Ascending aorta (tissue), 2 donors: ENCODE measurements at places on chromosomes 7 and 10.

- no peak for DNase-seq
Observed at GRCh38 chr7:22894546-22894945, 71.9 kb upstream of the TOMM7 start.

GRCh38 chr7:5494320-5494682 lies 70.7 kb upstream of the TNRC18 start:
- DNase-seq: no peak

- DNase-seq: no peak
Observed at GRCh38 chr7:18401757-18402156, 93.8 kb upstream of the HDAC9 start.

- no peak for DNase-seq
Observed at GRCh38 chr10:128050936-128051335, 75.3 kb downstream of the MKI67 start.

DNA sequence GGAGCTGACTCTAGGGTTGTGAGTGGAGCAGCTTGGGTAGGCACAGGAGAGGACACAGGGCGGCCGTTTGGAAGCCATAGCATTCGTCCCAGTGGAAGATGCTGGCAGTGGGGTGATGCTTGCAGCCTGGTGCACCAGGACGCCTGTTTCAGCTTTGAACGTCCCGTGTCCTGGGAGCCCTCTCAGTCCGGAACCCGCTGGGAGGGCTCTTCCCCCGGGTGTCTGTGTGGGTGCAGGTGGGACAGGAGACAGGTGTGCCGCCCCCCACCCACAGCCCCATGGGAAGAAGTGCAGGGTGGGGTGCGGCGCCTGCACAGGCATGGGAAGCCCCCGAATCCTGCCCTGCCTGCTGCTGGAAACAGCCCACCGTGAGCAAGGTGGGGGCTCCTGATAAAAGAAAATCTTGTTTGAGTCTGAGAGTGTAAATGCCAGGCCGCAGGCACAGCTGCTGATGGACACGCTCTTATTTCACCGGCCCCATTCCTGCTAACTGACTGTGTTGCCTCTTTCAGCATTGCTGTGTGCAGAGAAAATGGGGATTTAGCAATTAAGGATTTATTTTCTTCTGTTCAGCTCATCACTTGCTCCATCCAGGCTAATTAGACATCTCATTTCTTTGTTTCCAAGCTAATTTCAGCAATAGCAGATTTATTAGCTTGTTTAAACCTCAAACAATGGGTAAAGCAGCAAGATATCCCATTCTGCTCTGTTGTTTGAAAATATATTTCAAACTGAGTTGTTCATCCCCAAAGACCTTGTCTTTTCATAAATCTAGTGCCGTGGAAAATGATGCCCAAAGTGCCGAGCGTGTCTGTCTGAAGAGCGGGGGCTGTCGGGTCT lies 54.9 kb upstream of the DPYSL4 start:
- no peak for DNase-seq

DNA sequence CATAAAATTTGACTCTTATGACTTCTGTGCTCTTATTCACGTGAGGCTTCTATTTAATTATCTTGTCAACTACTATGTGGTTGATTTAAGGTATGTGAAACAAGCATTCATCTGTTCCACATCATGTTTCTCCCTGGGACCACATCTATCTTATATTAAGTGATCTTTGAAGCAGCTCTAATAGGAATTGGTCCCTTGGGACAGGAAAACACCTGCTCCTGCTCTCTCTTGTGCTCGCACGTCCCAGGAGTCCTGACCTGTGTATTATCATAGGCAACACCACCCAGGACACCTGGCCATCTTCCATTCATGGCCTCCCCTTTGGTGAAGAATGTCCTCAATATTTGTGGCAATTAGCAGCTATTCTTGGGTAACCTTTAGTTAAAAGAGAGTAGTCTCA lies 269.2 kb downstream of the NRG3 start:
- DNase-seq: no peak

- no peak for DNase-seq
Observed at GRCh38 chr7:38520741-38521140, 110.4 kb downstream of the AMPH start.

DNA sequence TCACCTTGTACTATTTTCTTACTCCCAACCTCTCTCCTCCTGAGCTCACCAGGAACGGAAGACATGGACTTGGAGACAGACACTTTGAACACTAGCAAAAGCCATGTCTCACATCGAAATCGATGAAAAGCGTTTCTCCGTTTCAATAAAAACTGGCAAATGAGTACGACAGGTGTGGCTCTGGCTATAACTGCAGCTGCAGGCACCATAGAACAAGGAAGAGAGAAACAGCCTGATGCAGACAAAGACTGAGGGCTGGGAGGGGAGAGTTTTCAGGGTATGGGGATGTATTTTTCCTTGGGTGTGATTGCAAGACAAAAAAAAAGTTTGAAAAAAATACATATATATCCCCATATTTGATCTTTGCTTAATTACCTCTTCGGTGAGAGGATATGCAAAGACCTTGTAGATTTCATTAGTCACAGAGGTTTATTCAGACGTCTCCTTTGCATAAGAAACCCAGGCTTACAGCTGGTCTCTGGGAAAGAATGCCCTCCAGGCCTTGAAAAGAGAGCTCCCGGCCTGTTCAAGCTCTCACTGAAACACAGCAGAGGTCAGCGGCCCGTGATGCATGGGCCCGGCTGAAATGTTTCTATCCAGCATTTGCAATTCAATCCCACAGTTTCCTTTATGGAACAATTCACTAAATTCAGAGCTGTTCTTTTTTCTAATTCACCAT lies 63.1 kb downstream of the TLL2 start:
- DNase-seq: no peak

- peak; percentile 36 for DNase-seq
Observed at GRCh38 chr7:106371629-106372028, 86.8 kb upstream of the NAMPT start.

GRCh38 chr7:155844526-155844925 lies 32.3 kb upstream of the SHH start:
- no peak for DNase-seq

GRCh38 chr7:149455175-149455950 lies 5.5 kb downstream of the ZNF777 start:
- DNase-seq: no peak

DNA sequence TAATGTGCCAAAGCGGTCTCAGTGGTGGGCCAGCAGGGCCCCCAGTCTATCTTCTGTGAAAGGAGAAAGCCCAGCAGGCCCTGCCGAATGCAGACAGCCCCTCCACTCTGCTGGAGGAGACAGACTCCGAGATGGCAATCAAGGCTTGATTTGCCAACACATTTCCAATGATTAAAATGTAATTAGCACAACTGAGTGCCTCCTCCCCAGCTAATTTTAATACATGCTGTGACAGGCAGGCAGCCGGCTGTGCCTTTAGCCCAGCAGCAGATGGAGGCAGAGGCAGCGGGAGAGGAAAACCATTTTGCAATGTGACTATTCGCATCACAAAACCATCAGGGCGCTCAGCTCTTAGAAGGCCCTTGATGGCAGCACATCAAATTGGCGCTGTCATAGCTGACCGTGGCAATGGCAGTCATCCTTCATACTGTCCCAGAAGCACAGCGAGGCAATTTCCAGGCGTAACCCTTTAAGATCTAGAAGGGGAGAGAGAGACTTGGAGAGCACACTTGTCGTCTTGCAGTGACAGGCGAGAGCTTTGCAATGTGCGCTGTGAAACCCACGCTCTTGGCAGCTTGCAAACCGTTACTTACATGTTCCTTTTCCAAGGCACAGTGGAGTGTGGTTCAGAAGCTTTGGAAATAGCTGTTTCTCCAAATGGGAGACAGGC lies 714.8 kb upstream of the GALNT17 start:
- DNase-seq: no peak

DNA sequence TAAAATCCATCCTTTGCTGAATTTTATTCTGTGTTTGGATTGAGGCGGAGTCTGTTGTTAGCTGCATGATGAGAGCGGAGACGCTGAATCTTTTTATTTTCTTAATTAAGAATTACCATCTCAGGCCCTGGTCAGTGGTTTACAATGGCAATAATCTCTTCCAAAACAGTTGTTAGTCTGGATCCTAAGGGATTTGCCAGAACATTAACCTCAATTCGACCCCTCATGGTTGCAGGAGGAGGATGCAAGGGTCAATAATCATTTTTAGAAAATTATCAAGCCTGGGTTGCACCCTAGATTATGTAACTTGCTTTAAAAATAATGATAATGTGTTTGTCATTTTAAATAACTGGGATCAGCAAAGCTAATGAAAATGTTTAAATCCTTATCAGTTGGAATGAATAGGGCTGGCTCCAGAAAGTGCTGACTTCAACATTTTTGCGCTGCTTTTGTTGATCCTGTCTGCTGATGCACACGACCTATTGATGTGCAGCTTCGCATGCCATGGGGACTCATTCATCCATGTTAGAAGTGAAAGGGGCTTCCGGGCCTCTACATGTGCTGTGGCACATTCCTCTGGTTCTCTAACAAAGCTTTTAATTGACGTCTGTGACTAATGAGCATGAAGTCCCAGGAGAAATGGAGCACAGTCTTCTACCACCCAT lies 80.7 kb upstream of the KIAA1217 start:
- no peak for DNase-seq

GRCh38 chr7:146136357-146136875 lies 19.8 kb downstream of the CNTNAP2 start:
- DNase-seq: no peak

- DNase-seq: no peak
Observed at GRCh38 chr10:93461807-93462178, 20.3 kb downstream of the MYOF start.

DNA sequence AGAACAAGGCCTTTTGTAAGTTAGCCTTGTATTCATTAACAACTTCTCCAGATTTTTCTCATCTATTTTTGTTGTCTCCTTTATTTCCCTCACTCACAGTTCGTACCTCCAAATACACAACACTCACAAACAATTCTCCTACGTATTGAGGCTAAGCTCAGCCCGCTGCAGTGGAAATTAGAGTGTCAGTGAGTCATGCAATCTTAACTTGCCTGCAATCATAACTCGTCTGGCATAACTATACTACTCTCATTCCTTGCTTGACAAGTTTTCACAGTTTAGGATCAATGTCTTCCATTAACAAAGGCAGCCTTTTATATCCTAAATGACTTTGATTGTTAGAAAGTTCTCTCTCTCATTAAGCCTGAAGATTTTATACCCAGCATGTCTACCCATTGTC lies 23.8 kb downstream of the TMEM196 start:
- DNase-seq: no peak

- no peak for DNase-seq
Observed at GRCh38 chr7:1156782-1157535, 3.0 kb downstream of the ZFAND2A start.

DNA sequence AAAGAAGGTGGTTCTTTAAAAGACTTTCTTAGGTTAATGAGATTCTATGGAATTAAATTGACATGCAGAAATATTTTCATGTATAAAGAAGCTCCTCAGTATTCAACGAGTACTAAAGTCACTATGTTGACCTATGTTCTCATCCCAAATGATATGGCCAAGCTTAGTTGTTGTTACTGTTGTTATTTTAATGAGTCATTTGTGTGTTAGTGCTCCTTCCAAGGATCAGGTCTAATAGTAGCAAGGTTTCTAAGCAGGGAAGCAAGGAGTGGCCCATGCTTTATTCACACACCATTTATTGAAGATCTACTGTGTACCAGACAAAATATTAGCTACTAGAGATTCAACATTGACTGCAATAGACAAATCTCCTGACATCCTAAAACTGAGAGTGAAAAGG lies 41.9 kb downstream of the LRRN3 start:
- DNase-seq: no peak
